Mammary epithelial cell (primary cell): ENCODE measurements at places on chromosomes 6 and 20. TPM values are rescaled to one million over a fixed set of nuclear protein-coding genes. Genes with fewer than 3 reads are reported as not detected.

ARFGEF3 gene
- total RNA-seq, result 7.3 TPM

C20orf144 gene
- 0.16 TPM in 1 of 2 replicates, not detected in the other for total RNA-seq

TAAR9 gene
- not detected for total RNA-seq

LINC00237 gene
- total RNA-seq, result not detected in 2 replicates

C6orf52 gene
- total RNA-seq, result 2.1 TPM in 1 of 2 replicates, not detected in the other

LCA5 gene
- 4.8 and 6.8 TPM in 2 replicates for total RNA-seq

POPDC3 gene
- 9.7 and 14.4 TPM in 2 replicates for total RNA-seq

RAE1 gene
- 34.7 and 41.0 TPM in 2 replicates for total RNA-seq

HLA-DOB gene
- total RNA-seq, result 3.8 and 5.5 TPM in 2 replicates

LGSN gene
- not detected for total RNA-seq

EBF4 gene
- total RNA-seq, result not detected in 2 replicates

SNAI1 gene
- not detected for total RNA-seq

SLC22A7 gene
- not detected in 2 replicates for total RNA-seq

FRK gene
- 6.2 TPM for total RNA-seq

SLC17A4 gene
- total RNA-seq, result not detected

TBXT gene
- total RNA-seq, result not detected

PAK5 gene
- 0.07 TPM in 1 of 2 replicates, not detected in the other for total RNA-seq

SDCBP2 gene
- 7.2 and 9.1 TPM in 2 replicates for total RNA-seq

TREM2 gene
- 21.3 and 30.0 TPM in 2 replicates for total RNA-seq

PHF3 gene
- 41.5 TPM for total RNA-seq
